ENCODE measurements at places on chromosomes 7 and 10.

DNA sequence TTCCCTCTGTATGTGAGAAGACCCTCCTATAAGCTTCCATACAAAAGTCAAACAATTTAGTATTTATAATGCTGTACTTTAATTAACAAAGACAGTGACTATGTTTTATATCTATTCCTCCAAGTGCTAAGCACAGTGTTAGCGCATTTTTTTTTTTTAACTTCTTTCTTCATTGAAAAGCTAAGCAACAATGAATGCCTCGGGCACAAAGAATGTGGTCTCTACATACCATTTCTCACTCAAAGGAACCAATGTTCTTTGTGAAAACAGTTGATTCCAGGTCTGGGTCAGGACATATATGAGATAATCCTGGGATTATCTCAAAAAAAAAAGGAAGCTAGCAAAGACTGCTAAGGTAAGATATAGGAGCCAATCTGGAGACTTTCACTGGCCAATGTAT is 26.2 kb upstream of the REEP3 start:
- DNase-seq, result no peak

DNA sequence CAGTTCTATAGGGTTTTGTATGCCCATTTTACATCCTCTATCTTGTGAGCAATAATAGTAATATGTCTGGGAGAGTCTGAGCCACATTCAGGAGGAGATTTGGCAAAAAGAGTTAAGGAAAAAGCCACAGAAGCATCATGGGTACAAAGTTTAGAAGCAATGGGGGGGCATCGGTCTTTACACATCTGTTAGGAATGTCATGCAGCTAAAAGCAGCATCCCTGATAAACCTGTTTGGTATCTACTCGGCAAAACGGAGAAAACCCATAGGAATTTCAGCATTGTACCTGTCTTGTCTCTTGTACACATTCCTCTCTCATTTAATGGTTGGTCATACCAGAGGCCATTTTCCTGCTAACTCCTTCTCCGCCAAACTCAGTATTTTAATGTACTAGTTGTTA is 12.5 kb upstream of the HERPUD2 start:
- no peak for DNase-seq

DNA sequence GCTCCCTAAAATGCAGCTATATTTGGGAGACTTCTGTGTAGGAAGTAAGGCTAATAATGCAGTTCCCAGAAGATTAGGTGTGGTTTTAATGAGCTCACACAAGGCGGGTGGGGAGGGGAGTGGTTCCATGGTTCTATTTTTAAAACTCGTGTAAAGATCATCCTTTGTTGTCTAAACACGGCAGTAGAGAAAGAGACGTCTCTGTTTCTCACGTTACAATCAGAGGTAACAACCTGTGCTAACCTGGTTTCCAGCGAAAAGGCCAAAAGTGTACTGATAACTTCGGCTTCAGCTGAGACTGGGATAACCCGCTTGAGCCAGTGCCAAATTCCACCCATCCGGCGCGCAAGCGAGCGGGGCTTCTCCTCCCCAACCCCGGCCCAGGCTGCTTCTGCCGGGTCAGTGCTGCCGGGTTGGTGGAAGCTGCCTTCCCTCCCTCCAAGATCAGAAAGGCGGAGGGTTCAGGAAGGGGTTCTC is 2.5 kb upstream of the MAP3K8 start:
- DNase-seq, result no peak

DNA sequence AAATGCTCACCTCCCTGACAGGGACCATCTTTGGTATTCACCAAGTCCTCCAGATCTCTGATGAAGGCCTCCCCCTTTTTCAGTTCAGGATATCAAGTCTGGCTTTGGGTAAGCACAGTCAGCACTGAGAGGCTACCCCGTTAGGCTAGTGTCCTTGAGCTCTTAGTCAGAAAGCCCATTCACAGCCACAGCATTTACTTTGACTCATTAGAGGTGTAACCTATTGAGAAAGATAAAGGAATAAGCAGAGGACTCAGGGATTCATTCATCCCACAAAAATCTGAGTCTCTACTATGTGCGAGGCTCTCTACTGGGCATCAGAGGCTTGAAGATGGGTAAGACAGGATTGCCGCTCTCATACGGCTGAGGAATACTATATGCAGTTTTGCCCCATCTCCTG is 14.0 kb upstream of the RAMP3 start:
- DNase-seq, result no peak

DNA sequence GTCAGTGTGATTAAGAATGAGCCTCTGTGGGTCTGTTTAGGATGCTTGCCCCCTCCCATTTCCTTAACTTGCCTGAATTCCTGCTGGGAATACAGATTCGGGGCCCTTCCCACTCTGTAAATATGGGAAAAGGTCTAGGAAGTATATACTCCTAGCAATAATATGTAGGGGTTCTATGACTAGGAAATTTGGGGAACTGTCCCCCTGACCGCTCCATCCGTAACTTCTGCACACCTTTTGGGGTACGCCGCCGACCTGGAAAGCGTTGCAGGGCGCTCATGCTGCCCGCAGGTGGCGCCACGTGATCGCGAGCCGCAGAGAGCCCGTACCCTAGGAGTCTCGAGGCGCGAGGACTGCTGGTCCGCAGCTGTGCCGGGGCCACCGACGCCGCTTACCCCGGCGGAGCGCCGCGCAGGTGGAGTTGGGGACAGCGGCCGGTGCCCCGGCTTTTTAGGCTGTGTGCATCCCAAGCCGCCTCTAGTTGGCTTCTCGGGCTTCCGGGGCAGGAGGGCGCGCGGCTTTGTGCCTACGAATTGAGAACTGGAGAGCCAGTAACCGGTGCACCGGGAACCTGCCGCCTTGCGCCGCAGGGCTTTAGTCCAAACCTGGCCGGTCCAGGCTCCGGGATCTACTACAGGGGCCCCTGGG is 656 bp upstream of the CNNM2 start:
- DNase-seq, result peak; percentile 78

DNA sequence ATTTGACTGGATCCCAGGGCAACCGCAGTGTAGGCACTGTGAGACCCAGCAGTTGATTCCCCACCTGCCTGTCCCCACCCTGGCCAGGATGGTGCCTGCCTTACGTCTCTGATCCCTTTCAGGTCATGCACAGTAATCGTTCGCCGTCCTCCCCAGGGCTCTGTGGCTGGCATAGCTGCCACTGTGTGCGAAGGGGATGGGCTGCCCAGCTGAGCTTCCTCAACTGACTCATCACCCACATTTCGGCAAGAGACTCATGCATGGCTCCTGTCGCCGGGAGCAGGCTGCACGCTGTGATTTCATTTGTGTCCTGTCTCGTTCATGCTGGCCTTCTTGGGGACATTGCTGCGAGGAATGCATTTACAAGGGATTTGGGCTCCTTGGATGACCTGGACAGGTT is 252.4 kb downstream of the KLF6 start:
- no peak for DNase-seq

GRCh38 chr7:156158213-156158612 is 345.9 kb upstream of the SHH start:
- DNase-seq, result no peak

- no peak for DNase-seq
These were observed 120.3 kb downstream of the PTEN start for GRCh38 chr10:87983716-87984115.

GRCh38 chr7:131859147-131859821 is 302.9 kb upstream of the PODXL start:
- peak; percentile 31 for DNase-seq

GRCh38 chr10:114920459-114920858 is 17.5 kb upstream of the TRUB1 start:
- DNase-seq, result no peak

- DNase-seq, result no peak
These were observed 32.2 kb downstream of the FRMPD2 start for GRCh38 chr10:48242171-48242904.

DNA sequence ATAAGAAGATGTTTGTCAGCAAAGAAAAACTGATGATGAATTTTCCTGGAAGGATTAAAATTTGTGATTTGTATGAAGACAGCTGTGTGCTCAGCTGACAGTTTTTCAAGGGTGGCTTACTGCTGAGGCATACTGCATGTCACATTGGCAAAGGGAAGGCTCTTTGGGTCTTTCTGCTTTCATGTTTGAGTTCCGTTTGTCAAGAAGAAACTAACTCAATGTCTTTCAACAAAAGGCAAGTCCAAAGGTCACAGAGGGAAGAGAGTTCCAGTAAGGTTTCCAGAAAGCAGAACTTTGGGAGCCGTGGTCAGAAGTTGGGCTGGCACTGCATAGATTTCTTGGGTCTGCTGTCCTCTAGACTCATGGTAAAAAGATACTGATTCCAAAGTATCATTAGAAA is 16.9 kb downstream of the DYDC2 start:
- DNase-seq, result no peak

GRCh38 chr7:29926741-29927140 is 62.9 kb downstream of the SCRN1 start:
- DNase-seq, result no peak

DNA sequence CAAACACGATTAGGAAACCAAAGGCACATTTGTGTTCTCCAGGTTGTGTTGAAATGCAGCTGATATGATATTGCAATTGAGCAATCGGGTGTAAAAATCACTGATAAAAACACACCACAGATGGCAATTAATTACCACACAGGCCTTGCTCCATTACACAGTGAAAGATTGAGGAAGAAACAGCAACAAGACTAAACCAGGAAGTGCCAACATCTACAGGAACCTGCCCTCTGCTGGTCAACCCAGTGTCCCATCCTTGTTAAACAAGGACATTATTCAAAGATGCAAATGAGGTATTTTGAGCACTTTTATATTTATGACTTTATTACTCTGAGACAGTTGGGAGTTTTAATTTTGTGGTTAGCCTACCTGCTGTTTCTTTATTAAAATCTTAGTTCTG is 765.6 kb upstream of the GHITM start:
- no peak for DNase-seq

DNA sequence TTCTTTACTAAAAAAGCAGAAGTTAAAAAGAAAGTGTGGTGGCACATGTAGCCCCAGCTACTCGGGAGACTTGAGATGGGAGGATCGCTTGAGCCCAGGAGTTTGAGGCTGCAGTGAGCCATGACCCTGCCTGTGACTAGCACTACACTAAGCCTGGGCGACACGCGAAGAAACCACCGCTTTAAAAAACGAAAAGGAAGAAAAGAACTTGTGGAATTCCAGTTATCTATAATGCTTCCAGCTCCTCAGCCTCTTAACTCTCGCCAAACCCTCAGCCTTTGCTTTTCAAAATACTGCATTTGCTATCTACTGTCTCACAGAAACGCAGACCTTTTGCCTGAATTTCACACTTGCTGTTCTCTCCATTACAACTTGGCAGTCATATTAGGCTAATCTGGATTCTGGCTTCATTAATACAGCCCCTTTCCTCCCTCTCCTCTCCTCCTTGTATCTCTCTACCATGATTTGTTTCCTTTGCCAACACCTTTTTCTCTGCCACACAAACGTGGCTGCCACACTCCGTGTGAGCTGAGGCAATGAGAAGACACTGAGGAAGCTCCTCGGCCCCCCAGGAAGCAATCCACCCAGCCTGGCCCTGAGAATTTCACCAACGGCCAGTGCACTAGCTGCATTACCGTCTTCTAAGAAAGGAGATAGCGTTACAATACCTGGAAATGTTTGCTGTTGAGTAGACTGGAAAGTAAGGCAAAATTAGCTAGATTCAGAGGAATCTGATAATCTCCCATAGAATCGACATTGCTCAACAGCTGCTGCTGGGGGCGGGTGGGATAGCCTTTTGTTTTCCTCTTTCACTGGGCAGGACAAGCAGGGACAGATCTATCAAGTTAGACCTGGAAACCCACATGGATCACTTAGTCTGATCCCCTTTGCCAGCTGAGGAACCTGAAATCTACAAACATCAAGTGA is 37.2 kb downstream of the CALML5 start:
- no peak for DNase-seq

DNA sequence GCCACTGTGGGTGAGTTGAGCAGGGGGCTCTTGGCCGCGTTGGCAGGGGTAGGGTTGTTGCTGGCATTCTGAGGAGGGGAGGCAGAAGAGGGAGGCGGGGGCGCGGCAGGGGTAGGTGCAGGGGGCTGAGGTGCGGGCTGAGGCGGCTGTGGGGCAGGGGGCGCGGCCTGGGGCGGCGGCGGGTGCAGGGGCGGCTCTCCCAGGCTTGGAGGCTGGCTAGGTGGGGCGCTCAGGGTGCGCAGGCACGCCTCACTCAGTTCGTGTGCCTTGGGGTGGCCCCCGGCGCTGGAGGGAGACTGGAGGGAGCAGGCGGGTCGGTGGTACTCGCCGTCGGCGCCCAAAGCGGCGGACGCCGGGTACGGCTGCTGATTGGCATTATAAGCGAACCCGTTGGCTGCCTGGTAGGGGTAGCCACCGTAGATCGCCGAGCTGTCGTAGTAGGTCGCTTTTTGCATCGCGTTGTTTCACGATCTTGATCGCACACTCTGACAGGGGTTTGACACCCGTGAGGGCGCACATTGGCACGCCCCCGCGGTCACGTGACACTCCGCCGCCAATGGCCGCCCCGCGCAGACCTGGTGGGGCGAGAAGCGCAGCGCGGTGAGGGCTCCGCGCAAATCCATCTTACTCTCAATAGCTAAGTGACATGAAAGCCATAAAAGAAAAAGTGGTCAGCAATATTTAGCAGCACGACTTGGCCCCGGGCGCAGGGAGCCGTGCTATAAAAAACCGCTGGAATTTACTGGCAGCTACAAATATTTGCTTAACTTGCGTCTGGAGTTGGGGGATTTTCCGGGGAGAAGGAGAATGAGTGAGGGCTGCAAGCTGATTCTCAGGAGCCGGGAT is 7.9 kb upstream of the HOXA2 start:
- DNase-seq, result no peak

- peak; percentile 75 for DNase-seq
These were observed 47.3 kb downstream of the LRRN3 start for GRCh38 chr7:111138193-111138569.

GRCh38 chr7:107891636-107892366 is 818 bp downstream of the DLD start:
- peak; percentile 9 for DNase-seq

DNA sequence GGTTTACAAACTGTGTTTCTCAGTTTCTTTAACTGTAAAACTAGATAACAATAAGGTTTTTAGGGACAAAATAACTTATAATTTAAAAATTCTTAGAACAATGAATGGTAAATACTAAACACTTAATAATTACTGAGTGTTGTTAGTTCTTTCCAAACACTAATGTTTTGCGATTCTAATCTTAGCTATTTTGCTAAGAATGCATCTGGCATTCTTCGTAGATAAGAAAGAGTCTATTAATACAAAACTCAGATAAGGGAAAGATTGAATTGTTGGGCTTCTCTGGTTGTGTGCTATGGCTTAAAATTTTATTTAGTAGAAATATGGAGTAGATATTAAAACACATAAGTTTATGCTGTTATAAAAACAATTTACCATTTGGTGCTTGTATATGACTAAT is 45.4 kb downstream of the TMEM229A start:
- DNase-seq, result no peak

GRCh38 chr10:96313344-96313743 is 9.1 kb downstream of the DNTT start:
- no peak for DNase-seq

- no peak for DNase-seq
These were observed 503 bp downstream of the CROT start for GRCh38 chr7:87345962-87346371.

DNA sequence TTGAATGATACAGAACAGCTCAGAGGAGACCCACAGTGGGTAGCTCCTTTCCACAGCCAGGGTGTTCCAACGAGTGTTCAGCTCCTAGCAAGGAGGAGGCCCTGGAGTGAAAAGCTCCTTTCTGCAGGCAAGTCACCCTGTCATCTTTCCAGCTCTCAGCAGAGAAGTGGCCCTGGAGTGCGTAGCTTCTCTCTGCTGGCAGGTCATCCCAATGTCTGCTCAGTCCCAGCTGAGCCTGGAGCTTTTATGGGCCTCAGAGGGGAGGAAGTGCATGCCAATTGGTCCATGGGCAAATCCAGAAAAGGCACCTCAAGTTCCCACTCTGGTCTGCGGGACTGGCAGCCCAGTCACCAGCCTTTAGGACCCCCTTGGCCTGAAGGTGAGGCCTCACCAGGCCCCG is 30.8 kb upstream of the ZMYND11 start:
- DNase-seq, result no peak

GRCh38 chr10:124798364-124798763 is 3.3 kb upstream of the ABRAXAS2 start:
- DNase-seq, result no peak
